ENCODE measurements at places on chromosomes 1 and 21.

DNA sequence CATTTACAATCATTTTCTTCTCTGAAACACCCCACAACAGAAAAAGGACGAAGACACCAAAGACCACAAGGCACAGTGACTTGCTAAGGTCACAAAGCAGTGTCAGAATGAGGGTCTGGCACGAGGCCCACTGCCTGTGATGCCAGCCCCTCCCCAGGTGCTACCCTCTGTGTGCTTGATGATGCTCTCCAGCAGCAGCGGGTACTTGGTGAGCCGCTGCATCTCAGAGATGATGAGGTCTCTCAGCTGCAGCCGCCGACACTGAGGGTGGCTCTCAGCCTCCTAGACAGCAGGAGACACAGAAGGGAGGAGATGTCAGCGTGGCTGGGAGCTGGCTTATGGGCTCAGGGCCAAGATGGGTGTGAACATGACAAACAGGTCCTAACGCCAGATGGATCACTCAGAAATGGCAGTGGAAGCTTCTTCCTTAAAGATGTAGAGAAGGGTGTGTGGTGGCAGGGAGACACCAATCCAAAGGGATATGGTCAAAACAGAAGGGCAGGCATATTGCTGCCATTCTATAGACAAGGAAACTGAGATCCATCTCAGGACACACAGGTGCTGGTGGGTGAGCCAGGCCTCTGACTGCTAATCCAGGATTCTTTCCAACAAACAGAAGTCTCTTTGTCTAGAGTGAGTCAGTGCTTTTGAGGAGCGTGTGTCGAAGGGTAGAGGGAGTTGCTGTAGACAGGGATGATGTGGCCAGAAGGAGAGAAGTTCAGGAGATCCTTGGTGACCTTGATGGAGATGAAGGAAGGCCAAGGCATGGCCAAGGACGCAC is 25.6 kb downstream of the LRRC71 start:
- peaks cover 76% of the 10 kb centered on the region for H3K36me3 ChIP-seq
- no peaks in the 10 kb centered on the region for H3K4me1 ChIP-seq
- H3K27ac ChIP-seq: no peak overlapping the region
- H3K4me3 ChIP-seq: no peak overlapping the region
- H3K27me3 ChIP-seq: no peaks in the 10 kb centered on the region

GRCh38 chr1:39173119-39173994 is 31.1 kb upstream of the MACF1 start:
- H3K36me3 ChIP-seq: no peaks in the 10 kb centered on the region
- no peak overlapping the region for H3K27ac ChIP-seq
- H3K4me3 ChIP-seq: no peak overlapping the region

DNA sequence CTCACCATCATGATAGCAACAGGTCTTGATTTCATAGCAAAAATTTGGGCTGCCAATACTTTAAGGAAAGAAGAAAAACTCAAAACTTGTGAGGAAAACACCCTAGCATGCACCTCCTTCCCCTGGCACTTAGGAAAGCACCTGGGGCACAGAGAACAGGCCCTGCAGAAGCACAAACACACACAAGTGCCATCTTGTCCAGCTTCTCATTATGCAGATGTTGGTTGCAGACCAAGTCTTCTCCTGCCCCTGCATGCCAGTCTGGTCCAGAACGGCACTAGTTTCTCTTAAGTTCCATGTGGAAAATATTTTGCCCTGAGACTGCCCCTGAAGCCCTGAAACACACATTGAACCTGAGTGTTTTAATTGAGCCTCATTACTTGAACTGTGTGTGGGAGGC is 6.3 kb upstream of the ETV3 start:
- no peaks in the 10 kb centered on the region for H3K36me3 ChIP-seq
- H3K4me1 ChIP-seq: no peaks in the 10 kb centered on the region
- H3K4me3 ChIP-seq: no peak overlapping the region
- no peaks in the 10 kb centered on the region for H3K27me3 ChIP-seq

DNA sequence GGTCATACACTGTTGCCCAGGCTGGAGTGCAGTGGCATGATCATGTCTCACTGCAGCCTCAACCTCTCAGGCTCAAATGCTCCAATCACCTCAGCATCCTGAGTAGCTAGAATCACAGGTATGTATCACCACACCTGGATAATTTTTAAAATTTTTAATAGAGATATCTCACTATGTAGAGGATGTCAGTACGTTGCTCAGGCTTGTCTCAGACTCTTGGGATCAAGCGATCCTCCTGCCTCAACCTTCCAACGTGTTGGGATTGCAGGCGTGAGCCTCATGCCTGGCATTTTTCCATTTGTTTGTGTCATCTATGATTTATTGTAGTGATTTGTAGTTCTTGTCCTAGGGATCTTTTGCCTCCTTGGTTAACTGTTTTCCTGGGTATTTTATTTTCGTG is 985.2 kb upstream of the B3GALT2 start:
- H3K36me3 ChIP-seq: no peaks in the 10 kb centered on the region
- H3K4me3 ChIP-seq: no peak overlapping the region
- no peaks in the 10 kb centered on the region for H3K27me3 ChIP-seq
- no peak overlapping the region for H3K27ac ChIP-seq
- no peak for DNase-seq
- no peaks in the 10 kb centered on the region for H3K4me1 ChIP-seq

GRCh38 chr1:37931102-37931360 is 15.8 kb downstream of the INPP5B start:
- no peaks in the 10 kb centered on the region for H3K36me3 ChIP-seq
- H3K27ac ChIP-seq: no peak overlapping the region
- H3K27me3 ChIP-seq: no peaks in the 10 kb centered on the region
- DNase-seq: no peak
- peaks cover 38% of the 10 kb centered on the region for H3K4me1 ChIP-seq

DNA sequence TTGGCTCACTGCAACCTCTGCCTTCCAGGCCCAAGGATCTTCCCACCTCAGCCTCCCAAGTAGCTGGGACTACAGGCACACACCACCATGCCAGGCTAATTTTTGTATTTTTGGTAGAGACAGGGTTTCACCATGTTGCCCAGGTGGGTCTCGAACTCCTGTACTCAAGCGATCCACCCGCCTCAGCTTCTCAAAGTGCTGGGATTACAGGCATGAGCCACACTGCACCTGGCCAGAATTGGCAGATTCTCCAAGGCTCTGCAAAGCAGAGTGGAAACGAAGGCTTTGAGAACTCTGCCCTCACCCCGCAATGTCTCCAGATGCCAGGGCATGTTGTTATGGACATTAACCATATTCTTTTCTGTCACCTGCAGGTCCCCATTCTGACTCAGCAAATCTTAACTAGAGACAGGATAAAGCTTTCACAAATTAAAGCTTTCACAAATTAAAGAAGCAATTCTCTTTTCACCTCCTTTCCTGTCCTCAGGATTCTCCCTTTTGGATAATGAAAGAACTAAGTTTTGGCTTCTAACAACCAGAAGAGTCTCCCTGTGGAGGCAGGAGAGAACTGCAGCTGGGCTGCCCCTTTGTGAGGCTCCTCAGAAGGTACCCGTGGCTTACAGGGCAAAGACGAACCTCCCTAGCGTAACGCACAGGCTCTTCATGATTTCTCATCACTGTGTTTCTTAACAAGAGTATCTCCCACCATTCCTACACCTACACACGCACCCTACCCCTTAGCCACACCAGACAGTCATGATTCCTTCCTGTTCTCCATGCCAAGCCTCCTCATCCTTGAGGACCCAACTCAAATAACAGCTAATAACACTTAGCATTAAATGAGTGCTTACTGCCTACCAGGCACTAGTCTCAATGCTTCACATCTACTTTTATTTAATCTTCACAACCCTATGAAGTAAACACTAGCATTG is 29.8 kb downstream of the GPA33 start:
- no peak for DNase-seq
- no peak overlapping the region for H3K27ac ChIP-seq
- no peak overlapping the region for H3K4me3 ChIP-seq
- no peaks in the 10 kb centered on the region for H3K36me3 ChIP-seq
- peaks cover 4% of the 10 kb centered on the region for H3K4me1 ChIP-seq
- H3K27me3 ChIP-seq: no peaks in the 10 kb centered on the region

Data from CD4-positive, alpha-beta T cell (primary cell).